ENCODE measurements at places on chromosomes 3 and 15. TPM values are rescaled to one million over a fixed set of nuclear protein-coding genes. Genes with fewer than 3 reads are reported as not detected.
A peak's percentile ranks its signal among the peaks of the same experiment; 100 is the strongest.

DNA sequence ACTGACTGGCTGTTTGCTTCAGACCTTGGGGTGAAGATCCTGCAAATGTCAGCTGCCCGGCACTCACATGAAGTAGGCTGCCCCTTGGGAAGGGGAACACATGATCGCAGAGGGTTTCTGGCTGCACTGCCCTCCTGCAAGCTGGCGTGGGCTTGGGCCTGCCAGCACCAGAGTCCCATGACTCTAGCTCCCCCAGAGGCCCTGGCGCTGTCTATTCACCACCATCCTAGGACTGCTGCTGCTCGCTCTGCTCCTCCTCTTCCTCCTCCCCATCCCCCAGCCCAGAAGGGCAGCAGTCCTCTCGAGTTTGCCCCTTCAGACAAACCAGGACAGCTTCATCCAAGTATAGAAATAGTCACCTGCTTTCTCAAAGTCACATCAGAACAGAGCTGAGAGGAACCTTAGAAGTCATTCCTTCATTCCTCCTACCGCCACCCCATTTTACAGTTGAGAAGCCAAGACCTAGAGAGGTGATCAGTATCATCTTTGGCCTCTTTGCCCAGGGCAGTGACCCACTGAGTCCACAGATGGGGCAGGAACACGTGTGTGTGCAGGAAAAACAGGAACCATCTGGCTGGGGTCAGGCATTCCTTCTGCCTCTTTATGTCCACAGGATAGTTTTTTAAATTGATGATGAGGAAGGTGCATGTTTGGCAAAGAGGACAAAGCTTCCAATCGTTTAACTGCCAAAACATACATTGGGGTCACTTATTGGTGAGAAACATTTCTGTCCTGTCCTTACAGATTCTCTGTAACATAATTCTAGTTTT lies 13.2 kb downstream of the DPH3 start:
- no peak for DNase-seq

- DNase-seq: no peak
Measured at GRCh38 chr3:81743096-81744025, 18.1 kb downstream of the GBE1 start.

GAP43 gene
- 125 TPM for total RNA-seq

MUC20 gene
- total RNA-seq: 4.3 TPM

MDFIC2 gene
- total RNA-seq: not detected

DNA sequence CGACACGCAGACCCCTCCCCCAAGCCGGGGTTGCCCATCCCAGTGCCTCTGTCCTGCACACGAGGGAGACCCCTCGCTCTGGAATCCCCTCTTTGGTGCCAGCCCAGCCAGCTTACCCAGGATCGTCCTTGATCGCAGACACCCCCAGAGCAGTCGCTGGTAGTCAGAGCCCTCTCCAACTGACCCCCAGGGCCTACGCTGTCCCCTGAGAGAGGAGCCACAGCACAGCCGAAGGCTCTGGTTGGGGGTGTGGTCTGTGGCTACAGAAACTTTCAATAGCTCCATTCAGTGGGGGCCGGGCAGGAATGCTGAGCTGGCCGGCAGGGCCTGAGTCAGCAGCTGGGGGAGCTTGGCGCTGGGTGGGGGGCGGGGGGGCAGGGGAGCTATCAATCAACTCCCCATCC lies at the start of gene LCTL:
LCTL (minus strand) TSS at position 258 of the 404 bp plus-strand sequence. CDS start 633 bp downstream, outside the sequence.
- DNase-seq: no peak

TEX55 gene
- total RNA-seq: not detected

ULK3 gene
- total RNA-seq: 38.7 TPM

DNA sequence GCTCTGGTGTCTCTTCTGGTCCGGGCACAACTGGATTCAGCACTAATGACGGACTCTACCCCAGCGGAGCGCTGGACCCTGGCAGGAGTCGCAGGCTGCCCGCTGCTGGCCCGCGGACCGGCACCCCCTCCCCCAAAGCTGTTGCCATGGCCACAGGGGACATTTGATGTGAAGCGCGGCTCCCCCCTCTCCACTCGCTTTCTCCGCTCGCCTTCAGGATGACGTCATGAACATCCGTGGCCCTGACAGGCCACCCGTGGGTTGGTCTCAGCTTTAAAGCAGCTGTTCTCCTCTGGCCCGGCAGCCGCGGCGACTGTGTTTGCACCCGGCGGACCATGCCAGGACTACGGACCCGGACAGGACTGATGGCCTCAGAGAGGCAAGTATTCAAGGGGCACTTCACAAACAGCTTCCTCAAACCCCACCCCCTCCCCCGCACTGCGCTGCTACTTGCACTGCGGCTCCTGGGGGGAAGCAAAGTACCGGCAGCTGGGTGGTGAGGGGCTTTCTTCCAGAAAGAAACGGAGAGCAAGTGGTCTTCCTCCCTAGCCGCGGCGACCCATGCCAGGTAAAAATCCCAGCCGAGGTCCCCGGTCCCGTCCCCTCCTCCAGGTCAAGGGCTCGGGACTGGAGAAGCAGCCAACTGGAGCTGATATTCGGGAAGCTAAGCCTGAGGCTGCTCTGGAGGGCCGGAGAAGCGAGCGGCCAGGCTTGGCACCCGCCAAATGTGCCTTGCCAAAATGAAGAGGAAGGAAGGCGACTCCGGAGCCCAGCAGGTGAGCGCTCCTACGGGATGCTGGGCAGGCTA lies 16.6 kb upstream of the AEN start:
- peak; percentile 63 for DNase-seq

DNA sequence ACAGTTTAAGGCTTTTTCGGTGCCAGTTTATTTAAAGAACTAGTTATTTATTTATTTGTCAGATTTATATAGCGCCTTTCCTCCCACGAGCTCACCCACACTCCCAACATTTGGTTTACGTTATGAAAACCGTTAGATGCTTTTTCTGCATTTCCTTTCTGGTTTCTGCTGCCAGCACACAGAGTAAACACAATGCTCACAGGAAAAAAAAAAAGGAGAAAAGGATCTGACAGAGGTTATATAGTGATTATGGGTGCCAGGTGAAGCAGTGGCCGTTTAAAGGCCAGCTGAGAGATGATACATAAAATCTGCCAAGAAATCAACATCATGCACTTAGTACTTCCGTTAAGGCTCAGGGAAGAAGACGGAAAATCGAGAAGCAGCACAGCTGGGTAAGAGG lies 37.9 kb downstream of the ETV5 start:
- DNase-seq: no peak

- DNase-seq: no peak
Measured at GRCh38 chr15:90866161-90866715, 2.1 kb upstream of the FURIN start.

FANCD2 gene
- total RNA-seq: 12.1 TPM

DNA sequence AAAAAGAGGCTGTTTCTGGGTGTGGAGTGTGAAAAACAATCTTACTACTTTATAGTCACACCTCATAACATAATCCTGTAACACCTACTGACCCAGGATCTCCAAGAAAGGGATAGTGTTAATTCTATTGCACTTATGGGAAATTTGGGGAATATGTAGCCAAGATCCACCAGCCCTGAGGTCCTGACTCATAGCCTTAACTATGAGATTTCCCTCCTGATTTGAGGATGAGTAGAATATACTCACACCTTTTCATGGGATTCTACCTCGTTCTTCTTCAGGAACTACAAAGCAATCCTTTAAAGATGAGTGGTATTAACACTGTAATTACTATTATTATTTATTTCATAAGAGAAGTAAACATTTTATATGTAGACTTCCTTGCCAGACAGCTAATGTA lies 315.2 kb downstream of the MECOM start:
- DNase-seq: no peak

ROPN1 gene
- total RNA-seq: not detected

GRCh38 chr3:79339846-79340245 lies 428.0 kb downstream of the ROBO1 start:
- no peak for DNase-seq

IGF2BP2 gene
- 42.4 TPM for total RNA-seq

All from cerebellum (tissue), 4 donors.